ENCODE measurements at places on chromosomes 6 and 20. TPM values are rescaled to one million over a fixed set of nuclear protein-coding genes. Genes with fewer than 3 reads are reported as not detected.

SIRPD gene
- polyA plus RNA-seq: 0.19 TPM

PDYN gene
- 0.10 TPM for polyA plus RNA-seq

GLP1R gene
- polyA plus RNA-seq: 0.84 TPM

LGSN gene
- polyA plus RNA-seq: 0.04 TPM

DNA sequence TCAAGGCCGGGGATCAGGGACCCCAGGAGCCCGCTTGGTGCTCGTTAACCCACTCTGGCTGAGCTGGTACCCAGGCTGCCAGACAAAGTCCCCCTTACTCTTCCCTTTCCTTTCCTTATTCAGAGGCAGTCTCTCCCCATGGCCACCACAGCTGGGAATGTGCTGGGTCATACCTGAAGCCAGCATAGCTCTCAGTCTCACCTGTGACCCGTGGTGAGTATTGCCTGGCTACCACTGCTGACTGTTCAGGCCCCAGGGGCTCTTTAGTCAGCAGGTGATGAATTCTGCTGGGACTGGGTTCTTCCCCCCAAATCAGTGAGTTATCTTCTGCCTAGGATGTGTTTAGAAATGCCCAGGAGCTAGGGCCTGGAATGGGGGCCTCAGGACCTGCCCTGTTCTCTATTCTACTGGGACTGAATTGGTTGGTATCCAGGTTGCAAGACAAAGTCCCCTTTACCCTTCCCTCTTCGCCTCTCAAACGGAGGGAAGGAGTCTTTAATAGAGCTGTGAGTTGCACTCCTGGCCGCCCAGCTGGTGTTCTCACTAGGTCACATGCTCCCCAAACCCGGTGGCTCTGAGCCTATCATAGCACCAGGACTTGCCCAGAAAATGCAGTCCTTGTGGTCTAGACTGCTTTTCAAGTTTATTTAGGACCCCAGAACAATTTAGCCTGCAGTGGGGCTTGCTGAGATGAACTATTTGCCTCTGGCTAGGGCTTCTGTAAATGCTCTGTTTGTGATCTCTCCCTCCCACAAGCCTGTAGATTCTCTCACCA lies 64.6 kb downstream of the MYO6 start:
- DNase-seq: no peak

GRCh38 chr6:15153191-15153590 lies 92.7 kb upstream of the JARID2 start:
- DNase-seq: no peak

GRCh38 chr6:122567034-122567433 lies 43.2 kb upstream of the PKIB start:
- DNase-seq: no peak

Data from large intestine (tissue), 12 donors.